Ammon's horn (tissue), 1 donor: ENCODE measurements at places on chromosomes 12 and 14.

DNA sequence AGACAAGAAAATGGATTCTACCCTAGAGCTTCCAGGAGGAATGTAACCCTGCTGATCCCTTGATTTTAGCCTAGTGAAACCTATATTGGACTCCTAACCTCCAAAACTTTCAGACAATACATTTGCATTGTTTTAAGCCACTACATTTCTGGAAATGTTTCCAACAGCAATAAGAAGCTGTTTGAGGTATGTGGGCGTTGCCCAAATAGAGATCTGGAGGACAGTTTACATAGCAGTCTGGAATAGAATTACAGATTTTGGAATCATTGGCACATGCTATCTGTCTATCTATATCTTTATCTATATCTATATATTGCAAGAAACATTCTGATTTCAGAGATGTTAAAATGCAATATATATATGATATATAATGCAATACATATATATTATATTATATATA lies 42.4 kb upstream of the EGLN3 start:
- no peak for DNase-seq

DNA sequence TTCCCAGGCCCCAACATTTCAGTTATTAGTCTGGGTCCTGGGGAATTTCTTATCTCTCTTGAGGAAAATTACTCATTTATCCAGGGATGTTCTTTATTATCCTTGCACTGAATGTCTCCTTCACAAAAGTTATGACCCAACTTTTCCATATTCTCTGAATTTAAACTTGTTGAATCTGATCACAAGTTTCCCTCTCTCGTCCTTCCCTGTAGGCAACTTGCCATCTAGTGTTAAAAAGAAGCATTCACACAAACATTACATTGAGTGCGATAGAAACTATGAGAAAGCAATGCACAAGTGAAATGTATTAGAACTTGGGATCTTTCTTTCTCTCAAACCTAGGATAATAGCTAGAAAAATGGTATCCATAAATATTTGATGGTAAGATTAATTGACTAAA lies 608.4 kb downstream of the FSCB start:
- no peak for DNase-seq

DNA sequence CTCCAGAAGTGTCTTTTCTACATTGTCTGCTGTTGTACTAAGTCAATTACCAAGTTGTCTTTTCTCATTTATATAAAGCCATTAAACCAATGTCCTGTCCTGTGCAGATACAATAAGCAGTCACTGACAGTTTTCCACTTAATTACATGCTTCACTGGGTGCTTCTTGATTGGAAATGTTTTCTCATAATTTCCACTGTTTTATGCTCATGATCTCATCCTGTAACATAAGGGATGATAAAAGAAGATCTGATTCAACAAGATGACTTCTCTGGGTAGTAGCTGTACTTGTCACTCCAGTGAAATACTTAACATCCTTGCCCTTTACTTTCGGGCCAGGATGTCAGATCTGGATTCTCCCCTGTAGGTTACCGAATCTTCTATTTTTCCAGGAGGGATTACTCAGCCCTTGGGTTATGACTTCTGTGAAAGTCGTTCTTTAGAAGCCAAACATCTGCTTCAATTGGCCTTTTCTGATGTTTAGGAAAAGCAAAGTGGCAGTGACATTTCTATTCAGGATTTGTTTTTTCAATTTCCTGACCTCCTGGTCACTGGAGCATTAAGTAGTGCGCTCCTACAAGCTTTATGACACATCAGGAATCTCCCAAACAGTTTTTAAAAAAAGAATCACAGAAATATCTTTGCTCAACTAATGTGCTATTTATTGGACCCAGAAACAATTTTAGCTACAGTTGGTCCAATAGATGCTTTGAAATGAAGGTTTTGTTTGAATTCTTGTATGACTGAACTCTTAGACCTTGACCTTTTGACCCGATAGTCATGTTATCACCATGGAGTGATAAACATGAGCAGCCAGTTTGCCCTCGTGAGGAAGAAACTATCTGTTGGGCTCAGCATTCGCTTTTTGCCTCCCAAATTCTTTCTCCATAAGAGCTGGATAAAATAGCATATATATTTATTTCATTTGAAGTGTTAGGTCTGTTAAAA lies 234.5 kb upstream of the SSTR1 start:
- no peak for DNase-seq

- no peak for DNase-seq
These were observed 16.2 kb downstream of the AACS start for GRCh38 chr12:125081427-125081826.

DNA sequence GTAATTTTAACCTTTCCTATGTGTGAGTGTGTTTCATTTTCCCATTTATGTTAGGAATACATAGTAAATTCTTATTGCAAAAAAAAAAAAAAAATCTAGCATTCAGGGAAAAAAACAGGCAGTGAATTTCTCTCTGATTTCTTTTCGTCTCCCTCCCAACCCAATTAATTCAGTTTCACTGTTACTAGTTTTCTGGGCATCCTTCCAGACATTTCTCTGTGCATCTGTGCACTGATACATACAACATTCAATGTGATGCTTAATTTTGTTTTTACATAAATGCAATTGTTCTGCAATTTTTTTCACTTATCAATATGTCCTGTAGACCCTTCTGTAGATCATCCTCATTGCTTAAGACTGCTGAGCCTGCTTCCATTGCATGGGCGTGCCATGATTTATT lies 694.3 kb upstream of the TBX3 start:
- DNase-seq = peak; percentile 59
